CD8-positive, alpha-beta T cell (primary cell): ENCODE measurements at places on chromosomes 1 and 21. TPM values are rescaled to one million over a fixed set of nuclear protein-coding genes. Genes with fewer than 3 reads are reported as not detected.

The ERO1B gene
- 16.6 TPM for total RNA-seq

The SAMD11 gene
- not detected for total RNA-seq

The EFNA3 gene
- total RNA-seq, result 0.69 TPM

The CAPZA1 gene
- 196 TPM for total RNA-seq

The RIPPLY3 gene
- not detected for total RNA-seq

The TACSTD2 gene
- total RNA-seq, result not detected

The C4BPA gene
- not detected for total RNA-seq

The APCS gene
- not detected for total RNA-seq

The REN gene
- total RNA-seq, result not detected

The CRYAA gene
- not detected for total RNA-seq

The FHAD1 gene
- total RNA-seq, result not detected
